ENCODE measurements at places on chromosomes 11 and 22.

DNA sequence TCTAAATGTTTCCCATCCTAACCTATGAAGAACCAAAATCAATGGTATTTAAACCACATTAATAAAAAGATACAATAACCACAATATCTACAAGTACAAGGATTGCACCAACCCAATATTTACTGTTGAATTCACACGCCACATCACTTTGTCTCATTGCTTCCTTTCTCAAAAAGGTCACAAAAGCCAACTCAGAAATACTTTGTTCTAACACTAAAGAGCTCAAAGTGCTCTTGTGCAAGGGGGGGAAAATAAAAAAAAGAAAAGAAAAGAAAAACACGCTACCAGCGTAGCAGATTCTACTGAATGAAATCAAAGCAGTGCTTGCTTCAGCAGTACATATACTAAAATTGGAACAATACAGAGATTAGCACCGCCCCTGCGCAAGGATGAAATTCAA is 10.5 kb upstream of the ARHGAP32 start:
- DNase-seq = no peak

- DNase-seq = no peak
Measured at GRCh38 chr11:11909727-11910126, 68.0 kb downstream of the USP47 start.

DNA sequence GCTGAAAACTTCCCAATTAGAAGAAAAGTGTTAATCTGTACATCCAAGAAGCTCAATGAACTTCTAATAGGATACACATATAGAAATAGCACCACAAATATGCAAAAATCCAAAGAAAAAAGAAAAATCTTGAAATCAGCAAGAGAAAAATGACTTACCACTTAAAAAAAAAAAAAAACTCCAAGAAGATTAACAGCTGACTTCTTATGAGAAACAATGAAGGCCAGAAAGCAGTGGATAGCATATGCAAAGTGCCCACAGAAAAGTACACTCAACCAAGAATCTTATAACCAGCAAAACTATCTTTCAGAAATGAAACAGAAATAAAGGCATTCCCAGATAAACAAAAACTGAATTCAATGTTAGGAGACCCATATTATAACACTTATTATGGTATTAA is 29.9 kb upstream of the OR5B12 start:
- DNase-seq = no peak

DNA sequence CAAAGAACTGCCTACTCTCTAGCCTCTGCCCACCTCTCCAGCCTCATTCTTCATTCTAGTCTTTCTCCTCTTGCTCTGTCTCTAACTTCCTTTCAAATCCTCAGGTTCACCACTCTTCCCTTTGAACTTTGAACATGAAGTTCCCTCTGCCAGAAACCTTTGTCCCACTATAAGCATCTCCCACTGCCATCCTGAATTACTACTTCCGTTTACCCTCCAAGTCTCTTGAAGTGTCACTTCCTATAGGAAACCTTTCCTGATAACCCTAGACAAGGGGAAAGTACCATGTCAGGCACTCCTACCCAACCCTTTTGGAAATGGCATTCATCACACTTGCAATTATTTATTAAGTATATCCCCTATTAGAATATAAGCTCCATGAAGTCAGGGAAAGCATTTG is 3.1 kb downstream of the RAB30 start:
- DNase-seq = no peak

GRCh38 chr11:69183613-69184012 is 27.9 kb downstream of the SMIM38 start:
- DNase-seq = no peak

DNA sequence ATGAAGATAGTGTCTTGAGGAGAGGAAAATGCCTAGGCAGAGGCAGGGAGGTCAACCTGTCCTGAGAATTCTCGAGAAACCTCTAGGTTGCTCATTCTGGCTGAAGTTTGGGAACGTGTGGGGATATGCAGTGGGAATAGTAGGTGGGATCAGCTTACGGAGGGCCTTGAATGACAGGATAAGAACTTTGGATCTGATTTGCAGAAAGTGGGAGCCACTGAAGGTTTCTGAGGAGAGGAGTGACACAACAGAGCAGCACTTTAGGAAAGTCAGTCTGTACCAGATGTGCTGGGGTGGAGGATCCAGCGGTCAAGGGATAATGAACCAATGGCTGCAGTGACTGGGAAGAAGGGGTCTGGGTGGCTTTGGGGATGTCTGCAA is 2.4 kb downstream of the CD82 start:
- no peak for DNase-seq

- no peak for DNase-seq
Measured at GRCh38 chr22:30878516-30879414, 89.8 kb downstream of the MORC2 start.
